Foreskin keratinocyte (primary cell): ENCODE measurements at places on chromosomes 3 and 15.
A peak's percentile ranks its signal among the peaks of the same experiment; 100 is the strongest.

GRCh38 chr3:69774029-69774428 is 34.8 kb downstream of the MITF start:
- no peak for DNase-seq

DNA sequence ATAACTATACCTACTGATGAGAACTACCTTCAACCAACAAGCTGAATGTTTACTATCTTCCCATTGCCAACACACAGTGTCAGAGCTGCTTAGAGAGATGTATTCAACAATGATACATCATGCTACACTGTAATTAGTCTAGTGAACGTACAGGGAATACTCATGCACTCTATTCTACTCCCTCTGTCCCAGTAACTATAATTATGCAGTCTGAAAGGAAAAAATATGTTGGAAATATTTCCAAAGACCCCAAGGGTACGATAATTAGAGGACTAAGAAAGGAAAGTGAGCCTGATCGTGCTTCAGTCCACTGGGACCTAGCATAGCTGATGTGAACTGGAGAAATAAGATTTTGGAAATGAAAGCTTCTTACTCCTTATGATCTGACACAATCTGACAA is 36.9 kb upstream of the FSIP1 start:
- DNase-seq = no peak

GRCh38 chr15:47504624-47505256 is 212.6 kb upstream of the SEMA6D start:
- no peak for DNase-seq

- no peak for DNase-seq
These were observed 7.3 kb upstream of the ISG20 start for GRCh38 chr15:88631464-88632028.

DNA sequence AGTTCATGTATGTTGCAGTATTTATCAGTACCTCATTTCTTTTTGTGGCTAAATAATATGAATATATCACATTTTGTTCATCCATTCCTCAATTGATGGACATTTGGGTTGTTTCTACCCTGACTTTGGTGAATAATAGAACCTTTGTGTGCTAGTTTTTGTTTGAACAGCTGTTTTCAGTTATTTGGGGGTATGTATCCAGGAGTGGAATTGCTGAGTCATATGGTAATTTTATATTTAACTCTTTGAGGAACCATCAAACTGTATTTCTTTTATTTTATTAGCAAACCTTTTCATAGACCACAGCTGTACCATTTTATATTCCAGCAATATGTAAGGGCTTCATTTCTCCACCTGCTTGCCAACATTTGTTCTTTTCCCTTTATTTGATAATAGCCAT is 38.4 kb upstream of the RBM5 start:
- DNase-seq = peak; percentile 5

DNA sequence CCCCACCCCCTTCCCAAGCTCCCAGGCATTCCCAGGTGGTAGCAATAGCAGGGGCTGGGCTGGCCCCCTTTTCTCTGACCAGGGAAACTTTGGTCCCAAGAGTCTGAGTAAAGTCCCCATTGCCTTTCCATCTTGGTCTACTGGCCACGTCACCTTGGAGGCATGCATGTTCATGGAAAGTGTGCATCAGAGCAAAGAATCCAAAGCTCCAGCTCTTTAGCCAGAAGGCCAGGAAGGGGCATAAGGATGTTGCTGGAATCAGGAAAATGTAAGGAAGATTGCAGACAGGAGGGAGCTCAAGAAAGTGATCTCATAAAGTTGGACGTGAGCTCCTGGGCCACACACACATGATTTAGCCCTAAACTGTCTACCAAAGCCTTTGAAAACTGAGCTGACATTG is 63.6 kb downstream of the KBTBD12 start:
- no peak for DNase-seq

DNA sequence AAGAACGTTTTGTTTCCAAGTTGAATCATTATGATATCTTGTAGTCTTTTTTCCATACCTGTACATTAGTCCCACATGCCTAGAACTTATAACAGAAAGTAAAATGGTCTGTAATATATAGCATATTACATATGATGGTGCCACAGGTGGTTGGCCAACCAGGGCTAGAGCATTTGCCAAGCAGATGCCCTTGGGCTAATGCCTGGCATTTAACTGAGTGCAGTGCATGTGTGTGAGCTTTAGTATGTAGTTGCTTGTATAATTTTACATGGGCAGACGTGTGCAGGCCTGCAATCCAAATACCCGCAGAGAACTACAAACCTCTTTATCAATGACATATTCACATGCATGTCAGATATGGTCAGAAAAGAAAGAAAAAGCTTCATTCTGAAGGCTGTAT is 27.5 kb downstream of the THSD4 start:
- DNase-seq = peak; percentile 45

DNA sequence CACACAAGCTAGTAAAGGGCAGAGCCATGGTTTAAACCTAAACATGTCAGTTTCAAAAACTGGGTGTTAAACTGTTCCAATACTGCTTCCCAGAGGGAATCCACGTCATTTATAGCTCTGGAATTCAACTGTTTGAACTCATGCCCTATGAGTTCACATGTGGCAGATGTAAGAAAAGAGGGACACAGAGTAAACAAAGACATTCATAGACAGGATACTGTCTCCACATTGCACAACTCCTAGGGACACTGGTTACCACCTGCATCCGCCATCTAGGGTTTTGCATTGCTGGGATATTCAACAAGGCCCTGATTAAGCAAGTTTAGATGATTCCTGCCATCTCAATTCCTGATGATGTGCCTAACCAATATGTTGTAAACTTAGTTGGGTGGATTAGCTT is 134.1 kb upstream of the COL8A1 start:
- DNase-seq = no peak

GRCh38 chr3:139521144-139521543 is 18.4 kb downstream of the RBP1 start:
- DNase-seq = no peak

DNA sequence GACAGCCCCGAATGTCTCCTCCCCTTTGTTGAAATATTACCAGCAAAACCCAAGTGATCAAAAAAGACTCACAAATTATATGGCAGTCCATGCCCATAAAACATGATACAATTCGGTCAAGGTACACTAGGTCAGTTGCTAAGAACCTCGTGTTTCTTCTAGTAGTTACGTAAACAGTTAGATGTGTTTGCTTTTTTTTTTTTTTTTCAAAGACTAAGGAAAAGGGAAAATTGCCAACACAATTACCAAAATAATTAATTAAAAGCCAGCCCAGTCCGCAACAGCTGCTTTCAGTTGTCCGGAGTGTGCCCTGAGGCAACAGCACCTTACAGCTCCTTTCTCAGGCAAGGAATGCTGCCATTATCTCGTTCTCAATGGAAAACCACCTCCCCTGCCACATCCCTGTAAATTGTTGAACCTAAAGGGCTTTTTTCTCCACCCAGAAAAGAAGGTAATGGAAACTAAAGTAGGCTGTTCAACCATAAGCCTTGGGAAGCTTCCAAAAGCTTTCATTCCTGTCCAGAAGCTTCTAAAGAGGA is 129.2 kb upstream of the TSC22D2 start:
- DNase-seq = no peak

GRCh38 chr3:45092132-45093031 is 53.8 kb downstream of the CDCP1 start:
- DNase-seq = peak; percentile 99

DNA sequence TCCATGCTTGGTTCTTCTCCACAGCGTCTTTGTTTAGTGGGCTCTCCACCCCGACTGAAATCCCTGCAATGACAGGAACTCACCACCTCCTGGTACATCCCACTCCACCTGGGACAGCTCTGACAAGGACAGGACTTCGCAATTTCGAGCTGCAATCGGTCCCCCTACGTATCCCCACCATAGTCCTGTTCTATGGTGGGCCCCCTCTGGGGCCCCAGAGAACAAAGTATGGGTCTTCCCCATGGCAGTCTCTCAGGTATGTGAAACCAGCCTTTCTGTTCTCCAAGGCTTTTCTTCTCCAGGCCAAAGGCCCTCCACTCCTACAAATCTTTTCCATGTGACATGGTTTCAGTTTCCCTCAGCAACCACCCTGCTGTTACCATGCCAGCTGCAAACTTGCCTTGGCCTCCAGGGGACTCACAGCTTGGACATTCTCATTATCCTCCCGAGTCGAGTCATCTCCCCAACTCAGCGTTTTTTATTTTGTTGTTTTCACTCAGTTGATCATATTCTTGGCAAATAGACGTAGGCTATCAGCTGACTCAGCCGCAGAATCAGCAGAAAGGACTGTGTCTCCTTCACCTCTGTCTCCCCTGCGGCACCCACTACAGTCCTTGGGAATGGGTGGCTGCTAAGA is 233.3 kb downstream of the OPA1 start:
- DNase-seq = no peak

DNA sequence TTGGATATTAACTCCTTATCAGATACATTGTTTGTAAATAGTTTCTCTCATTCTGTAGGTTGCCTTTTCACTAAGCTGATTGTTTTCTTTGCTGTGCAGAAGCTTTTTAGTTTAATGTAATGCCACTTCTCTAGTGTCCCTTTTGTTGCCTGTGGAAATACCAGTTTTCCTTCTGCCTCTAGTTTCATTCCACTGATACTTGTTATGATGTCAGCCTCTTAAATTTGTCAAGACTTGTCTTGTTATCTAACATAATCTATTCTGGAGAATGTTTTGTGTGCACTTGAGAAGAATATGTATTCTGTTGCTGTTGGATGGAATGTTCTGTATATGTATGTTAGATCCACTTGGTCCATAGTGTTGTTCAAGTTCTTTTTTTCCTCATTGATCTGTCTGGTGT is 18.0 kb upstream of the CEP152 start:
- peak; percentile 22 for DNase-seq

DNA sequence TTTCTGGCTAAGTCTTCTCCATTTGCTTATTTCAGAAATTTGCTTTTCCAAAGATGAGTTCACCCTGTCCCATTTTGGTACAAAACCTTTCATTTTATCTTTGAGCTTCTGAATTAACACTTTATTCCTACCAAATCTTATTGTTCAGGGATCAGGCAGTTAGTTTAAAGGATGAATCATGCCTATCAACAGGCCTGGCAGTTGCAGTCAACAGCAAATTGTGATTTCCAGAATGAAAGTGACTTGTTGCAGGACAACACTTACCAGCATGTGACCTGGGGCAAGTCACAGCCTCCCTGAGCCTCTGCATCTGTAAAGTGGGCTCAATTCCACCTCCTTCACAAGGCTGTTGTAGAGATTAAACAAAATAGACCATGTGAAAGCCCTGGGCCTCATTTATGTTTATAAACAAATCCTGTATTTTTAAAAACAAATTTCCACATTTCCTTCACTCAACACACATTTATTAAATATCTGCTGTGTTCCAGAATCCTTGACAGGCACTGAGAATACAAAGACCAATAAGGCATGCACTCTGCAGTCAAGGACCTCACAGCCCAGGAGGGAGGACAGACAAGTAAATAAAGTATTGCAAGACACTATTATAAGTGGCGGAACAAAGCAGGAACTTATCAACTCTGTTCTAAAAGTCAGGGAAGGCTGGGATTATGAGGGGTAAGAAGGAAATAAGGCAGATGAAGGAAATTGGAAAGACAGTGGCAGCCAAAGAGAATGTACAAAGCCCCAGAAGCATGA is 359.1 kb upstream of the IL12A start:
- DNase-seq = no peak

GRCh38 chr3:126078866-126079265 is 5.1 kb downstream of the SLC41A3 start:
- no peak for DNase-seq

DNA sequence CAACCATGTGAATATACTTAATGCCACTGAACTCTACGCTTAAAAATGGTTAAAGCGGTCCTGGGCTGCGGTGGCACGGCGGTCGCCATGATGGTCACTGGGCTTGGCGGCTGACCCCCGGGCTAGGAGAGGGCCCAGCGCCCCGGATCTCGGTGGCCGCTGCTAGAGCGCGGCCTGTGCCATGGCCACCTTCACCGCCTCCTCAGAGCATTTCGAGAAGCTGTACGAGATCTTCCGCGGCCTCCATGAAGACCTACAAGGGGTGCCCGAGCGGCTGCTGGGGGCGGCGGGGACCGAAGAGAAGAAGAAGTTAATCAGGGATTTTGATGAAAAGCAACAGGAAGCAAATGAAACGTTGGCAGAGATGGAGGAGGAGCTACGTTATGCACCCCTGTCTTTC is 35.6 kb upstream of the TBC1D23 start:
- no peak for DNase-seq

DNA sequence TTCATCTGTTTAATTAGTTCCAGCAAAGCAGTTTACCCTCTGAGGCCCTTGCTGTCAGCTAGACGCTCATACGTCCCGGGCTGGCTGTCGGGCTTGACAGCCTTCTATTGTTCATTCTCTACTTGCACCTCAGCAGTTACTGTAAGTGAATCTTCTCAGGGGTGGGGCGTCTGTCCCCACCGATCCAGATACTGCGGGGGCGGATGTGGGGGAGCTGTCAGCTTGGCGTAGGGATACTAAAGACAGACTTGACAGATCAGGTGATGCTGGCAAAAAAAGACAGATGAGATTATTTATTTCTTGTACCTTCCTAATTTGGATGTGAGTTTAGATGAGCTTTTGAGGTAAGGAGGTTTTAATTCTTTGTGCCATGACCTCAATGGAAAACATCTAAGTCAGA is 315.3 kb downstream of the NR2F2 start:
- DNase-seq = no peak

DNA sequence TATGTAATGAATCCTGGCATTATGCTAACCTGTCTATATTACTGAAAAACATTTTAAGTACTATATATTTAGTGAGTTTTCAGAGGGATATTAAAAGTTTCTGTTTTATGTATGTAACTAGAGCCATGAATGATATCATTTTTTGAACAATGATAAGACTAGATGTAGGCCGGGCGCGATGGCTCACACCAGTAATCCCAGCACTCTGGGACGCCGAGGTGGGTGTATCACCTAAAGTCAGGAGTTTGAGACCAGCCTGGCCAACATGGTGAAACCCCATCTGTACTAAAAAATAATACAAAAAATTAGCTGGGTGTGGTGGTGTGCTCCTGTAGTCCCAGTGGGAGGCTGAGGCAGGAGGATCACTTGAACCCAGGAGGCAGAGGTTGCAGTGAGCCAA is 34.1 kb downstream of the DHX36 start:
- no peak for DNase-seq

- no peak for DNase-seq
These were observed 129.5 kb upstream of the BHLHE40 start for GRCh38 chr3:4849739-4850138.

DNA sequence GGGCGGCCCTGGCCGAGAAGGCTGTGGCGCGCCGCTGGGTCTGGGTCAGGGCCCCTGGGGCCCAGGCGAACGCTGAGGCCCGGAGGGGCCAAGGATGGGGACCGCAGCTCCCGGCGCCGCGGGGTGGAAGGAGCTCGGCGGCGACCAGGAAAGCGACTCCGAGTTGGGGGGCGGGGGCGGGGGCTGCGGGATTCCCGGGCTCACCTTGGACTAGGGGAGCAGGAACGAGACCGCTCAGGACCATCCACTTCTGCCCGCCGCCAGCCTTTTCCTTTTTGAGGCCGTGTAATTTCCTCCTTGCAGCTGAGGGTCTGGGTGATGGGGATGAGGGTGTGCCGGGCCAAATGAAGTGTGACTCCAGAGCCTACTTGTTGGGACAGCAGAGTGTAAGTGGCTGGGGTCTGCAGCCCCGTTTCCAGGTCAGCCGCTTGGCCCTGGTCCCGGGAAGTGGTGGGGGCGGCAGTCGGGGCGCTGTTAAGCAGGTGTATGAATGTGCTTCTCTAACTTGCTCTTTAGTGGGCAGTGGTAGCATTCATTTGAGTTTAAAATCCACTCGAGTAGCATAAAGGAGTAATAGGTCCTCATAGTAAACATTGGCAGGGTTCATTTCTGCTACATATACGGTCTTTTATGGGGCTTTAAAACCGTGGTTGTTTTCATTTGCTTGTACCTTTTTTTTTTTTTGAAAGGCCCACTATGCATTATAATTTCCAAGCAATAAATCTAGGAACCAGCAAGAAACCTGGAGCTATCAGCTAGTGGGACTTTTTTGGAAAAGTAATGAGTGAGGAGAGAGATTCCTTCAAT is 717 bp downstream of the PXK start:
- no peak for DNase-seq
